ENCODE measurements at places on chromosomes 5 and 9. TPM values are rescaled to one million over a fixed set of nuclear protein-coding genes. Genes with fewer than 3 reads are reported as not detected.

Gene MARCHF6
- 74.9 TPM for total RNA-seq

Gene CETN3
- 27.1 TPM for total RNA-seq

Gene NPM1
- 3,380 TPM for total RNA-seq

Gene CCL28
- total RNA-seq = 0.21 TPM

Gene FAM200C
- total RNA-seq = 2.5 TPM

Gene SCGB3A1
- total RNA-seq = not detected

Gene HRCT1
- not detected for total RNA-seq

Gene MEGF9
- 32.6 TPM for total RNA-seq

Gene FGD3
- total RNA-seq = 0.17 TPM

Gene CDH12
- not detected for total RNA-seq

Gene SLC34A1
- total RNA-seq = not detected

Gene IFNA2
- total RNA-seq = not detected

Measured in A549 treated with CpdA at 1 μM for 4 hours (cell line).